Thyroid gland (tissue), 4 donors: ENCODE measurements at places on chromosomes 7 and 10. TPM values are rescaled to one million over a fixed set of nuclear protein-coding genes. Genes with fewer than 3 reads are reported as not detected.

DNA sequence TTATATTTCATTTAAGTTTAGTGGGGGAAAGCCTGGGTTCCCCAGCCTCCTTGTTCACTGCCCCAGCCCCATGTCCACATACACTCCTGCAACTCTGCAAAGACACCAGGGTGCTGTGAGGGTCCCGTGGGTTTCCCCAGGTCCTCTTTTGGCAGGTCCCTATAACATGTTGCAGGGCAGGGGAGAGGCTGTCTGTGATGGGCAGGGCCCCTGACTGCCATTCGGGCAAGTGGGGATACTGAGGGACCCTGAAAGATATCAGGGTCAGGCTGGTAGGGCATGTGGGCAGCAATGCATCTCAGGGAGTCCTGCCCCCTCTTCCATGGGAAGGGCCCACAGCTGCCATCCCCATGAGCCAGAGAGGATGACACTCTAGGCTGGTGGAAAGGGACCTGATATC lies 28.4 kb downstream of the RASGEF1A start:
- no peak overlapping the region for H3K27ac ChIP-seq
- no peaks in the 10 kb centered on the region for H3K36me3 ChIP-seq
- H3K4me3 ChIP-seq = no peak overlapping the region
- no peaks in the 10 kb centered on the region for H3K27me3 ChIP-seq
- H3K4me1 ChIP-seq = no peaks in the 10 kb centered on the region

- no peak for DNase-seq
- no peak overlapping the region for H3K27ac ChIP-seq
- no peaks in the 10 kb centered on the region for H3K36me3 ChIP-seq
- no peaks in the 10 kb centered on the region for H3K27me3 ChIP-seq
- H3K4me3 ChIP-seq = no peak overlapping the region
Measured at GRCh38 chr7:82818171-82818570, 344.5 kb downstream of the PCLO start.

GRCh38 chr7:77467408-77467807 lies 51.3 kb upstream of the GSAP start:
- H3K4me3 ChIP-seq = no peak overlapping the region
- DNase-seq = no peak
- H3K36me3 ChIP-seq = no peaks in the 10 kb centered on the region
- no peaks in the 10 kb centered on the region for H3K27me3 ChIP-seq

The CTNNA3 gene
- not detected for total RNA-seq

GRCh38 chr7:95209788-95210187 lies 114.5 kb downstream of the PON1 start:
- H3K36me3 ChIP-seq = no peaks in the 10 kb centered on the region
- H3K4me1 ChIP-seq = peaks cover 6% of the 10 kb centered on the region
- no peak for DNase-seq
- H3K27me3 ChIP-seq = no peaks in the 10 kb centered on the region
- H3K27ac ChIP-seq = no peak overlapping the region

- H3K27me3 ChIP-seq = no peaks in the 10 kb centered on the region
- no peak overlapping the region for H3K27ac ChIP-seq
- H3K36me3 ChIP-seq = no peaks in the 10 kb centered on the region
- no peak overlapping the region for H3K4me3 ChIP-seq
Measured at GRCh38 chr7:81114633-81115032, 195.8 kb upstream of the SEMA3C start.

The NUTM2E gene
- 0.56 TPM for total RNA-seq

GRCh38 chr10:87670586-87670985 lies 10.9 kb downstream of the PAPSS2 start:
- DNase-seq = no peak
- H3K4me3 ChIP-seq = no peak overlapping the region
- H3K27me3 ChIP-seq = no peaks in the 10 kb centered on the region

GRCh38 chr7:7895754-7896153 lies 72.8 kb upstream of the GLCCI1 start:
- H3K4me3 ChIP-seq = no peak overlapping the region
- H3K27ac ChIP-seq = no peak overlapping the region
- no peaks in the 10 kb centered on the region for H3K36me3 ChIP-seq
- H3K27me3 ChIP-seq = no peaks in the 10 kb centered on the region

The SFRP5 gene
- 0.40 TPM for total RNA-seq

The TMEM176B gene
- total RNA-seq = 10.4 TPM

DNA sequence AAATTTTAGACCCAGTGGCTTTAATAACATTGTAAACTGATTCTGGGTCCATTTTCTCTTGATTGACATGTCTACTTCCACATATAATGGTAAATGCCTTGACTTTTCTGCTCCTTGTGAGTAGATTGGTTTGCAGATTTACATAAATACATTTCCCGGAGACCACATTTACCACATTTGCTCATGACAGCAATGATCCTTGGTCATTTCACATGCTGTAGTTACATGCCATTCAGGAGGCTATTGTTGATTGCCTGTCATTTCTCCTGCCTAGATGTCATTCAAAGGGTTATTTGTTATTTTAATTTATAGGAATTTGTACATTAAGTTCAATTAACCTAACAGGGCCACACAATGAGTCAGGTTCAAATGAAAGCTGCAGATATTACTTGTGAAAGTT lies 280.5 kb downstream of the CNTNAP2 start:
- H3K27me3 ChIP-seq = no peaks in the 10 kb centered on the region
- H3K36me3 ChIP-seq = no peaks in the 10 kb centered on the region
- H3K27ac ChIP-seq = no peak overlapping the region
- H3K4me3 ChIP-seq = no peak overlapping the region
- no peak for DNase-seq

DNA sequence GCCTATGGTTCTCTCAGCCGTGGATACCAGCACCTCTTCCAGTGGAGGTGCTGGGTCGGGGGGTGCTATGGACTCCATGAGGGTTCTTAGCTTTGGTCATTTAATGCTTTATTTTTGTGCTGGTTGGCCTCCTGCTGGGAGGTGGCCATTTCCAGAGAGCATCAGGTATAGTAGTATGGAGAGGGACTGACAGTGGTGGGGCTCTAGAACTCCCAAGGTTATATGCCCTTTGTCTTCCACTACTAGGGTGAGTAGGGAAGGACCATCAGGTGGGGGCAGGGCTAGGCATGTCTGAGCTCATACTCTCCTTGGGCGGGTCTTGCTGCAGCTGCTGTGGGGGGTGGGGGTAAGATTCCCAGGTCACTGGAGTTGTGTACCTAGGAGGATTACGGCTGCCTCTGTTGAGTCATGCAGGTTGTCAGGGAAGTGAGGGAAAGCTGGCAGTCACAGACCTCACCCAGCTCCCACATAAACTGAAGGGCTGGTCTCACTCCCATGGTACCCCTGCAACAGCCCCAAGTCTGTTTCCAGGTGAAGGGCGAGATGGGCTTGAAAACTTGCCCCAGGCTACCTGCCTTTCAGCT lies 763.2 kb upstream of the LRRTM3 start:
- H3K36me3 ChIP-seq = no peaks in the 10 kb centered on the region
- H3K4me3 ChIP-seq = no peak overlapping the region
- DNase-seq = no peak
- H3K27ac ChIP-seq = no peak overlapping the region
- no peaks in the 10 kb centered on the region for H3K4me1 ChIP-seq

The DNAH11 gene
- 11.9 TPM for total RNA-seq

DNA sequence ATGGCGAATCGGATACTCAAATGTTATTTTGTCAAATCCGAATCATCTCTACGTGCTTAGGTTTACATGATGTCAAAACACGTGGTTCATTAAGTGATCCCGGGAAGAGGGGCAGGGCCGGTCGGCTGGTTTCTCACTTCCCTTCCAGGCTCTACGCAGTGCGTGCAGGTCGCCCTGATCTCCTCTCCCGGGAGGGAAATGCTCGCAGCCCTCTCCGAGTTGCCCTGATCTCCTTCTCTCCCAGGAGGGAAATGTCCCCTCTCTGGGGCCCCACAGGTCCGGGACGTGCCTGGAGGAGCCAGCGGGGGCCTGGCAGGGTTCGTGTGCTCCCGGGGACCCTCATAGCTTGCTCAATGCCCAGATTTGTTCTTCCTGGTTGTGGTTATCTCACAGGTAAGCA lies 202.7 kb downstream of the DNAJB6 start:
- H3K36me3 ChIP-seq = no peaks in the 10 kb centered on the region
- no peaks in the 10 kb centered on the region for H3K4me1 ChIP-seq
- no peak overlapping the region for H3K27ac ChIP-seq
- H3K4me3 ChIP-seq = no peak overlapping the region
- H3K27me3 ChIP-seq = no peaks in the 10 kb centered on the region
- DNase-seq = no peak

DNA sequence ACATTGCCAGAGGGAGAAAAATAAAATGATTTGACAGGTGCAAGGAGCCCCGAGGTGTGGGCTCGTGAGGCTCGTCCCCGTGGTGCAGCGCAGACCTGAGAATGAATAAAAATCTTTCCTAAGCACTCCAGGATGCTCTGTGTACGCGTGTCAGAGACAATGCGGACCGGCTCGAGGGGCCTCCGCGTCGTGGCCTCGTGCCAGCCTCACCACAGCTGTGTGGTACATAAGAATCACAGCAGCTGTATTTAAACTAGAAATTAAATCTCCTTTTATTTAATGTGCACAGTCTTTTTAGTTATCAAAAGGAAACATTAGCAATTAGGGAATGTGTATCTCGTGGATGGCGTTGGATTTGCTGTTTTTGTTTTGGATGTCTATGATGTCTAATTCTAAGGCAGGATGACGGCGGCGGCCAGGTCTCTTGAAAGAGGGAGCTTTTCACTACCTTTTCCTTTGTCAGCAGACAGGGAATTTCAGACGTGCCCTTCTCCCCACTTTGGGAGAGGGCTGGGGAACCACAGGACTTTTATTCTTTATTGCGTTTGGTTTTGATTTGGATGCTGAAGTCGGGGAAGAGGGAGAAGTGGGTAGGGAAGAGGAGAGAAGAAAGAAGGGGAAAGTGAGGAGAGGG lies 365.3 kb upstream of the SHH start:
- H3K27ac ChIP-seq = no peak overlapping the region
- H3K36me3 ChIP-seq = no peaks in the 10 kb centered on the region
- no peak for DNase-seq
- H3K4me1 ChIP-seq = no peaks in the 10 kb centered on the region

DNA sequence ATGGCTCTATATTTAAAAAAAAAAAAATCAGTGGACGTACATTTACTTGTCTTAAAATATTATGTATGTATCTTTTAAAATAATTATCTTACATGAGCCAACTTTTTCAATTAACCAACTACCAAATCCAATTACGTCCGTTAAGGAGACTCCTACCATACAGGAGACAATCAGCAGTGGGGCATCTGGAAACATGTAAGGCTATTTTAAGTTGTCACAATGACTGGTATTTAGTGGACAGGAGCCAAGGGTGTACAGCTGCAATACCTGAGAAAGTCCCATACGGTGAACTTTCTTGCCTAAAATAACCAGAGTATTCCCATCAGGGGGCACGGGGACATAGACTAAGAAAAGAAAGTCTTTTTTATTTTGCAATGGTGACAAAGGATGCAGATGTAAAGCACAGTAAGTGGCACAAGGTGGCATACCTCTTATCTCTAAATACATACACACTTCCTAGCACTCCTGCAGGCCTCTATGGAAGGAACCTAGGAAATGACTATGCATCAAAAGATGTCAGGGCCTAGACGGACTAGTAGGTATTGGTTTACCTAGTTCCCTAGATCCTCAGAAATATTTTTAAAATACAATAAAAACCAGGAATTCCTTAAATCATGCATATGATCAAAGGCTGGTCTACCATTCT lies 16.0 kb upstream of the TLL2 start:
- H3K4me1 ChIP-seq = no peaks in the 10 kb centered on the region
- H3K4me3 ChIP-seq = no peak overlapping the region
- DNase-seq = no peak
- H3K27ac ChIP-seq = no peak overlapping the region
- H3K36me3 ChIP-seq = peaks cover 23% of the 10 kb centered on the region

DNA sequence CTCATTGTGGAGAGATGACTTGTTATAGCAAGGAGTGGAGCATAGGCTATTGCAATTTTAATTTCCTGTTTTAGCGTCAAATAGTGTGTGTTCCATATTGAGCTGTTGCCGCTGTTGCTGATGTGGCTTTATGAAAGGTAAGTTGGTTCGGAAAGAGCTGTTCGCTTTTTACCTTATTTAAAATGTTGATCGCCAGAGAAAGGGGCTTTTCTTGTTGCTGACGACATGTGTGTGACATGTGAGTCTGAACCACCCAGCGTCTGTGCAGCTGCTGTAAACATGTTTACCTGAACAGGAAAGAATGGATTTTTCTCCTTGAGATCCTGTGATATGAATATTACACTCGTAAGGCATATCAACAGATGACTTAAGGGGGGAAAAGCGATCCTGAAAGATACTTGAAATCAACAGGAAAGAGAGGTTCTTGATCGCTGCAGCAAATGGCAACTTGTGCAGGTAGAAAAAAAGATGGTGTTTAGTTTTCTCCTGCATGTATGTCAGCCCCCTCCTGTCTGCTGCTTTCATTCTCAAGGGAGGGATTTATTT lies 2.5 kb downstream of the ZEB1 start:
- no peaks in the 10 kb centered on the region for H3K27me3 ChIP-seq
- H3K4me1 ChIP-seq = peaks cover 3% of the 10 kb centered on the region
- H3K36me3 ChIP-seq = no peaks in the 10 kb centered on the region

DNA sequence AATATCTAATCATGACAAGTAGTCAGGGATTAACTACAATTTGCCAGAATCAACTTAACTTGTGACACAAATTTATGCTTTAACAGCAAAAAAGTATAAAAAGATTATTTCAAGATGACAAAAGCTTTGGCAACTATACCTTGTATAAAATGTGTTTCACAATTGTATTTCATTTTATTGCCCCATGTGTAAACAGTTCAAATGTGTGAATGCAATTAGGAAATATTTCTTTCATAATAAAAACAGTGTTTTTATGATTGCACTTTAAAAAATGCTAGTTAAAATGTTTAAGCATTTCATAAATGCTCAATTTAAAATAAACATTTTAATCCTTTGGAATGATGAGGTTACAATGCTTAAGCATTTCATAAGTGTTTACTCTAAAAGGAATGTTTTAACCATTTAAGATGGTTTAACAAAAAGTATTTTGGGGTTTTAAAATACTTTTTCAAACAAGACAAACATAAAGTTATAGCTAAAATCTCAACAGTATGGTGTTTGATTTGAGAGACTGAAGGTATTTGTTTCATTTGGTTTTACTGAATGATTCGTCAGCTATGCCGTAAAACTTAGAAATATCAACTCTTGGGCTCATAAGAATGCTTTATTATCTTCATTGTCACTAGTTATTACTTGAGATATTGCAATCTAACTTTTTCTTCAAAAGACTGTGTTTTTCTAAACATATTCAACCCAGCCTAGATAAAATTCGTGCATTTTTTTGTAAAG lies 50.1 kb downstream of the SFTPD start:
- DNase-seq = no peak
- H3K4me3 ChIP-seq = no peak overlapping the region
- no peaks in the 10 kb centered on the region for H3K27me3 ChIP-seq
- H3K36me3 ChIP-seq = no peaks in the 10 kb centered on the region

The CYP3A7 gene
- total RNA-seq = not detected

- no peak overlapping the region for H3K27ac ChIP-seq
- no peaks in the 10 kb centered on the region for H3K27me3 ChIP-seq
Measured at GRCh38 chr7:120927454-120928103, 23.0 kb upstream of the ING3 start.

DNA sequence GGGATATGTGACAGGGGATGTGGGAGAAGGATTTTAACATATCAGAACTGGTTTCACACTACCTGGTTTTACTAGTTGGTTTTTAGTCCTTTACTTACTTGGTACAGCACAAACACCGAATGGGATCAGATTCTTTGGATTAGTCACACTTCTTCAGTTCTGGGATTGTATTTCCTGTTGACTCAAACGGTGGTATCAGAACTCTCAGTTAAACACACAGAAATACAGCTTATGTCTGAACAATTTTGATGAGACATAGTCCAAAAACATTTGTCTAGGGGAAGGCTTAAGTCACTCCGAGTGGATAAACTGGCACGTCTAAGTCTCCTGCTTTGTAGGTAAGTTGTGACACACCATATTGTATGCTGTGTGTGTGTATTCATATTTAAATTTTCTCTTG lies 480.5 kb downstream of the PHTF2 start:
- no peaks in the 10 kb centered on the region for H3K27me3 ChIP-seq
- no peaks in the 10 kb centered on the region for H3K36me3 ChIP-seq
- no peak for DNase-seq
- H3K4me1 ChIP-seq = no peaks in the 10 kb centered on the region
- no peak overlapping the region for H3K27ac ChIP-seq
